ENCODE measurements at places on chromosomes 7 and 10. TPM values are rescaled to one million over a fixed set of nuclear protein-coding genes. Genes with fewer than 3 reads are reported as not detected.

DNA sequence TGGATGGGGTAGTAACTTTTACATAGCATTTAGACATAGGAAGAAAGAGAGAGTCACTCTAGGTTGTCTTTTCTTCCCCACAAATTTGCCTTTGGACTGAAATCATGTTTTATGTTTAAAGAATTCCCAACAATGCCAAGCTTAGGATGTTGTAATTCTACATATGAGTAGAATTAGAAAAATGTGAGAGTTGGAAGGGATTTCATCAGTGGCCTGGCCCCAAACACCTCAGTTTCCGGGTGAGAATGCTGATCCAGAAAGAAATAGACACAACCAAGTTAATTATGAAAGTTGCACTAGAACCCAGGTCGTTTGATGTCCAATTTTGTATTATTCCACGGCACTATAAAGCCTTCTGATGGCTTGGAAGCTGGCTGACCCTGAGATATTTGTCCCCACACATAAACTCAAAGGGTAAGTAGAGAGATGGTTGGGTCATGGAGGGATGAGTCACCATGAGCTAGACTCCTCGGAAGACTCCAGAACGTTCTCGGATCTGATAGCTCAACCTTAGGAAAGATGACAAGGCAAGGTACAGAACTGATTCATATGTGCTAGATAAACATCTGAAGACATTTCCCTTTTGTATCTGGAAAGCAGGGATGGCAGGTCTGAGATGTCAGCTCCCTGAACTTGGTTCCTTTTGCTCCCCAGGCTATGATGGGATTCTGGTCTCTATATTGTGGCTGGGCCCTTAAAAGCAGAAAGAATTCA is 48.8 kb upstream of the SLC35B4 start:
- no peak for DNase-seq

DNA sequence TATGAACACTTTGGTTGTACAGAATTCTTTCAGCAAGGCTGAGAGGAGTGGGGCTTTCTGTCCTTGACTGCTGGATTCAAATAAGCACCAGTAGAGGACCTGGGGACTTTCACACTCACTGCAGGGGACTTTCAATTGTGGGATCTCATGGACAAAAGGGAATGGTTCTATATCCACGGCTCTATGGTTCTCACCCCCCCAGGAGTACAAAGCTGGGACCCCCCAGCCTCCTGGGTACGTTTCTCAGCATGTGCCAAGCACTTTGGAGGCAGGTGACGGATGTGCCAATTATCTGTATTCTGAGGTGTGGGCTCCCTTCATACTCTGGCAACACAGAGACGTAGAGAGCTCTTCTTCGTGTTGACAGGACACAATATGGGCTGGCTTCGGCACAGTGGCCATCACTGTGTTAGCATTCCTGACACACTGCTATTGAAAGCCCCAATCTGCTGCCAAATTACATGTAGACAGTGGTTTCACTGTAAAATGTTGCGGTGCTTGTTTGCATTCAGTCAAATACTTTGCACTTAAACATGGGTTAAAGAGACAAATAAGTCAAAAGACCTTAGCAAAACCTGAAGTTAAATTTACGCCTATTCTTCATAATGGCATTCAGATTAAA is 92.7 kb upstream of the SAMD8 start:
- DNase-seq = no peak

The AKR1C3 gene
- 0.75 TPM for total RNA-seq

GRCh38 chr10:33238643-33239042 is 95.8 kb downstream of the NRP1 start:
- DNase-seq = no peak

- no peak for DNase-seq
These were observed 14.8 kb downstream of the MYL10 start for GRCh38 chr7:101614098-101614938.

- DNase-seq = peak; percentile 24
These were observed 53.5 kb downstream of the RAMP3 start for GRCh38 chr7:45211066-45211465.

GRCh38 chr7:157526005-157526912 is 189.5 kb downstream of the DNAJB6 start:
- DNase-seq = no peak

All from muscle of leg (tissue), 16 donors.